Activated CD4-positive, CD25-positive, alpha-beta regulatory T cell treated with anti-CD3 and anti-CD28 coated beads, Interleukin-2, amount 50 U/mL, for 72 hours (primary cell): ENCODE measurements at places on chromosomes 7 and 10.

DNA sequence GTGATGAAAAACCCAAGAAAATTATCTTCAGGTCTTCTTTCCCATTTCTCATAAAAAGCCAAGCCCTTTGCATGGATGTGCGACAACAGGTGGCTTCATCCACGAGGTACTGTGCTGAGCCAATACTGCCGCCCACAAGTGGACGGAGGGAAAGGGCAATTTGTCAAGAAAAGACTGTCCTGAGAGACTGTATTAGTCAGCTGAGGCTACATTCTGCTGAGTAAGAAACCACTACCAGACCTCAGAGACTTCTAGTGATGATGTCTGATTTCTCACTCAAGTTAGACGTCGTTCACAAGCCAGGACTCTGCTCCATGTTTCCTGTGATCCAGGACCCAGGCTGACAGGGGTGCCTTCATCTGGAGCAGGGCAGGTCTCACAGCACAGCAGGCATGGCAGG lies 171.5 kb upstream of the CDCA7L start:
- no peak for DNase-seq

GRCh38 chr7:129205987-129206785 lies 17.8 kb downstream of the SMO start:
- DNase-seq = no peak

DNA sequence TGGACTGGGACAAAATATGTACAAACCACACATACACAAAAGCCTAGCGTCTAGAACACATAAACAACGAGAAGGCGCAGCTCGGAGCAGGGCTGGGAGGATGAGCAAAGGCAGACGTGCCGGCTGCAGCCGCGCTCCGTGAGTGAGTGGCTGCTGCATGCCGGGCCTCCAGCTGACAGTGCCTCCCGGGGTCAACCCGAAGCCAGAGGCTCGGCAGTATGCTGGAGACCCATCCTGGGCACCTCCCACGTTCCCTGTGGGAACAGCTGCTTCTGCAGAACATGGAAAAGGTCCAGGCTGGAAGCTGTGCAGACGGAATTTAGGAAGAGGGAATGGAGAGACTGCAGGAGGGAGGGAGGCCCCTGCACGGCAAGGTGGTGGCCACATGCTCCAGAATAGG lies 3.6 kb upstream of the GPR146 start:
- DNase-seq = no peak

DNA sequence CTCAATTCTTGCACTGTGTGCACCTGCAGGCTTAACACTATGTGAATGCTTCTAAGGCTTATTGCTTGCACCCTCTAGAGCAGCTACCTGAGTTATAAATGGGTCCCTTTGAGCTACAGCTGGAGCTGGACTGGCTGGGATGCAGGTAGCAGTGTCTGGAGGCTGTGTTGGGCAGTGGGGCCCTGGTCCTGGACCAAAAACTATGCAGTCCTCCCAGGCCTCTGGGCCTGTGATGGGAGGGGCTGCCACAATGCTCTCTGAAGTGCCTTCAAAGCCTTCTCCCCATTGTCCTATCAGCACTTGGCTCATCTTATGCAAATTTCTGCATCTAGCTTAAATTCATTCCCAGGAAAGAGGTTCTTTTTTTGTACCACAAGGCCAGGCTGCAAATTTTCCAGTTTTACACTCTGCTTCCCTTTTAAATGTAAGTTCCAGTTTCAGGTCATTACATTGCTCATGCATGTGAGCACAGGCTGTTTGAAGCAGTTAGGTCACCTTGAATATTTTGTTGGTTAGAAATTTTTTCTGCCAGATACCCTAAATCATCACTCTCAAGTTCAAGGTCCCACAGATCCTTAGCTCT lies 26.0 kb downstream of the KBTBD2 start:
- no peak for DNase-seq
